ENCODE measurements at places on chromosomes 11 and 22. TPM values are rescaled to one million over a fixed set of nuclear protein-coding genes. Genes with fewer than 3 reads are reported as not detected.

The SLC17A6 gene
- not detected for total RNA-seq

The SMC1B gene
- total RNA-seq: not detected

GRCh38 chr22:33459137-33459536 lies 401.0 kb upstream of the SYN3 start:
- DNase-seq: no peak

GRCh38 chr11:57566905-57567514 lies 462 bp downstream of the UBE2L6 start:
- no peak for DNase-seq

- peak; percentile 99 for DNase-seq
Observed at GRCh38 chr11:64269540-64270220, 14.8 kb downstream of the BAD start.

- DNase-seq: no peak
Observed at GRCh38 chr22:27152883-27153282, 495.5 kb downstream of the MIAT start.

DNA sequence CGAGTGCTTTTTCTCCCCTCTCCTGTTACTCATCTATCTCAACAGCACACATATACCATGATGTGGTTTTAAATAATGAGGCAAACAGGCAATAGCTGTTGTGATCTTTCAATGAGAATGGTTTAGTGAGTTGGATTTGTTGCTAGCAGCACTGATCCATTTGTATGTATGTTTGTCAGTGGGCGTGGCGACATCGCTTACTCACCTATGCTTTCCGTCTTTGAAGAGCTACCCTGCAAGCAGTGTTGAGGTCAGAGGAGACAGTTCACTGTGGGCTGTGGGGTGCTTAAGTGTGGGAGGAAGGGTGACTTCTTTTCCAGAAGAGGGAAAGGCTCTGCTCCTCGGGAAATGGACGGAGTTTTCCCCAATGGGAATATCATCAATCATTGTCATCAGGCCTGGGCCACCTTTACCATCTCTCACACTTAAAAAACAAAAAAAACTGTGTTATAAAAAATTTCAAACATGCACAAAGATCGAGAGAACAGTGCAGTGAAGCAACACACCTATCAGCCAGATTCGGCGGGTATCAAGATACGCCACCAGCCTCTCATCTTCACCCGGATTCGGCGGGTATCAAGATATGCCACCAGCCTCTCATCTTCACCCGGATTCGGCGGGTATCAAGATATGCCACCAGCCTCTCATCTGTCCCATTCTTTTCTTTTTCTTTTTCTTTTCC lies 83.8 kb downstream of the TBC1D22A start:
- no peak for DNase-seq

DNA sequence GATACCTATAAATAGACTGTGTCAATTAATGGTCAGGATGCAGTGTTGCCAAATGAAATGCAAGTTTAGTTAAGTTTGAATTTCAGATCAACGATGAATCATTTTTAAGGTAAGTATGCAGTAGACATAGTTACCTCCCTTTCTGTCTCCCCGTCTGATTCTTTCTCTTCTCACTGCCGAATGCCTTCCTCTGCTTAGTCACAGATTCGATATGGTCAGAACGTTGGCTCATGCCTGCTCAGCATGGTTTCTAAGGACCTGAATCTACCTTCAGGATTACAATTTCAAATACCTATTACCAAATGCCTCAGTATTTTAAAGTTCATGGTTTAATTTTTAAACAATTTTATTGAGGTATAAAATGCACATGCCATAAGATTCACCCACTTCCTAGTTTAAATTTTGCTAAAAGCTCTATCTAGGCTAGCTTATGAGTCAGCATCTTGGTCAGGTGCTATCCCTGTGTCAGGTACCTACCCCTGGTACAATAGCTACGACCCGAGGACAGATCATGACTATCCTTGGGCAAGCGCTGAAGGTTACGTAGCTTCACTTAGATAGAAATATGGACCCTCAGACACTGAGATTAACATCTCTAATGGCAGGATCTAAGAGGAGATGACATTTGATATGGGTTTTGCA lies 78.2 kb upstream of the SPON1 start:
- DNase-seq: no peak

DNA sequence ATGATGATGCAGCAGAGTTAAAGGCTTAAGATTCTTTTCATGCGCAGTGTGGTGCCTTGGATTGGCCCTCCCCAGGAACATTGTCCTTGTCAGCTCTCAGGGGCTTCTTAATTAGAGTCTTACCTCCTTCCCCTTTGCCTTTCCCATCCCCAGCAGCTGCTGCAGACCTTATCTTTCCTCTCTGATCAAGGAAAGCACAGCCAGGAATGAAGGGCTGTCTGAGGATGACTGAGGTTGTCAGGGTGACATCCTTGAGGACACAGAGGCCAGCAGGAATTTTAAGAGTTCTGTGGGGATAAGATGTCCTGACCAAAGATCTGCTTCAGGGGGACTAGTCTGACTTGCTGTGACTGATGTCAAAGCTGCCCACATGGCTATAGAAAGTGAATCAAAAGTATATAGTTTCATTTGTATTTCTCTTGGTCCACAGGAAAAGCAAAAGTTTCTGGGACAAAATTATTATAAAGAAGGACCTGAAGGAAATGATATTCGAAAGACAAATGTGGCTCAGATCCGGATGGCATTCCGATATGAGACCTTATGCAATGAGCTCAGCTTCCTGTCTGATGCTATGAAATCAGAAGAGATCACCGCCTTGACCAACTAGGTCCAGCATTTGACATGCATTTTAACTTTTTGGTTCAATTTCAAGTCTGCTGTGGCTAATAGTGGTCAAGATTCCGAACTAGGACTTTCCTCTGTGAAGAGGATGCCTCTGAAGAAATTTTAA lies 35.5 kb downstream of the RNF141 start:
- no peak for DNase-seq

- DNase-seq: no peak
Observed at GRCh38 chr11:129391360-129391759, 15.7 kb downstream of the BARX2 start.

Measured in H9 (cell line).